ENCODE measurements at places on chromosomes 11 and 22.

DNA sequence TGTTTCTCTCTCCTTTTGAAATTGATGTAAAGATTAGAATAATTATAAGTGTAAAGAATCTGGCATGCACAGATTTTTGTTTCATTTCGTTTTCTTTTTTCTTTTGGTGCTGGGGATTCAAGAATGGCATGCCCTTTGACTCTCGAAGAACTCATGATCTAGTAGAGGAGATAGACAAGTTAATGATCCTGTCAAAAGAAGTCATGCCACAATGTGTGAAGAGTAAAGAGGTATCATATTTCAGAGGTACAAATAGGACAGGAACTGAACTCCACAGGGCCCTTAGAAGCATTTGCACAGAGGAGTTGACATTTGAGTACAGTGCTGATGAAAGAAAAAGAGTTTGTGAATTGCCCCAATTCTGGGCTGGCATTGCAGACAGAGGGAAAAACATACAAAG is 708.0 kb upstream of the ARHGAP42 start:
- DNase-seq = no peak

DNA sequence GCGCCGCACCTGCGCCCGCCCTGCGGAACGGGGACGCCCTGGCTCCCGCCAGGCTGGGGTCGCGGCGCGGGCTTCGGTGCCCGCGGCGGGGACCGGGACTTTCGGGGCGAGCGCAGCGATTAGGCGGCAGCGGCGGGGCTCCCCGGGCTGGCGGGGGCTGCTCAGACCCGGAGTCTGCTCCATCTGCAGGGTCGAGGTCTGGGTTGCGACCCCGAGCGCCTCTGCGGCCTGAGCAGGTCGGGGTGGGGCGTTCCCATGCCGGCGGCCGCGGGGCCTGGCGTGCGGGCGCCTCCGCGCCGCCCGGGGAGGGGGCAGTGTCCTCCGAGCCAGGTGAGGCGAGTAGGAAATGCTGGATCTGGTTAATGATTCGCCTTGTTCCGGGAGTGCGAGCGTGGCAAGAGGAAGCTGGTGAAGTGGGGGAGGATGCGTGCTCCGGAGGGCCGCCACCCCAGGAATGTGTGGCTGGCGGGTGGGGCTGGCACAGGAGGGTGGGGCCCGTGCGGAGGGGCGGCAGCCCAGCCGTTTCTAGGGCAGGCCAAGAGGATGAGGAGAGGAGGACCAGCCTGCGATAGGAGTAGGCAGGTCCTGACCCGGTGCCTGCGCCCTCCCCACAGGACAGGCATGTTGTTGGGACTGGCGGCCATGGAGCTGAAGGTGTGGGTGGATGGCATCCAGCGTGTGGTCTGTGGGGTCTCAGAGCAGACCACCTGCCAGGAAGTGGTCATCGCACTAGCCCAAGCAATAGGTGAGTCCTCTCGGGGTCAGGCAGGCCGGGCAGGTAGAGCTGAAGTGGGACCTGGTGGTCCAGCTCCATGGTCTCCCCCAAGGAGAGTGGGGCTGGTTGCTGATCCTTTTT is 606 bp downstream of the RASSF7 start:
- no peak for DNase-seq

DNA sequence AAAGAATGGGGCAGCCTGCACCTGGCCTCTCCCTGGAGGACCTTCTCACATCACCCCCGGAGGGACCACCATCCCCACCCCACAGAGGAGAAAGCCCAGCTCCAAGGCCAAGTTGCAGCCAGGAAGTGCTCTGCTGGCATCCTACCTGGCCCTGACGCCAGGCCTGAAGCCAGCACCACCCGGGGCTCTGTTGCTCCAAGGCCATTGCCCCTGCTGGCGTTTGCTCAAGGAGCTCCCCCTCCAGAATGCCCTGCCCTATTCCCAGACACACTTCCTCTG is 10.2 kb downstream of the RTN4R start:
- no peak for DNase-seq

- DNase-seq = no peak
Measured at GRCh38 chr11:116563712-116564047, 209.1 kb downstream of the BUD13 start.

DNA sequence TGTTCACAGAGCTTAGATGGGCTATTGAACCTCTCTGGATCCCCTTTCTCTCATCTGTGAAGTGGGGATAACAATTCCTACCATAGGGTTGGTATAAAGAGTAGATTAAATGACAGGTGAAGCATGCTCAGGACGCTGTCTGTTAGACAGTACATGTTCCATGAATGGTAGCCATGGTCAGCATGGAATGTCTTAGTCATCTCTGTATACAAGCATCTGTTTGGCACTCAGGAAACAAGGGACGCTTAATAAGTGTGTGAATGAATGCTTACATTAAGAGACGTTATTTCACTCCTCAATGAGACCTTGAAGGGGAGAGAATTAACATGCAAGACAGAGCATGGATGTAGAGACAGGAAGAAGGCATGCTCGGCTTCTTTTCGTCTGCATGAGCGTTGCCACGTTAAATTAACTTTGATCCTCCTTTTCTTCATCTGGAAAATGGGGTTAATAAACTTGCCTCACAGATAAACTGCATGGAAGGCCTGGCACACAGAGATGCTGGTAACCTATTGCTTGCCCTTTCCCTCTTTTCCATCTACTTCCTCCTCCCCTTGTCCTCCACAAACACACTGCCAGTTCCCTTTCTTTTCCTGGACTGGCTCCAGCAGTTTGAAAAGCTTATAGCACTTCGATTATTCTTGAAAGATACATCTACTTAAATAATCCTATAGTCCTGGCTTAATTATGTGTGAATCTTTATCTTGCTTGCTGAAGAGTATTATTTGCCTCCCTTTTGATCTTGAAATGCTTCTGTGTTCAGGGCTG is 267.2 kb upstream of the MTNR1B start:
- DNase-seq = no peak

- DNase-seq = no peak
Measured at GRCh38 chr11:74670171-74670570, 61.1 kb downstream of the CHRDL2 start.

DNA sequence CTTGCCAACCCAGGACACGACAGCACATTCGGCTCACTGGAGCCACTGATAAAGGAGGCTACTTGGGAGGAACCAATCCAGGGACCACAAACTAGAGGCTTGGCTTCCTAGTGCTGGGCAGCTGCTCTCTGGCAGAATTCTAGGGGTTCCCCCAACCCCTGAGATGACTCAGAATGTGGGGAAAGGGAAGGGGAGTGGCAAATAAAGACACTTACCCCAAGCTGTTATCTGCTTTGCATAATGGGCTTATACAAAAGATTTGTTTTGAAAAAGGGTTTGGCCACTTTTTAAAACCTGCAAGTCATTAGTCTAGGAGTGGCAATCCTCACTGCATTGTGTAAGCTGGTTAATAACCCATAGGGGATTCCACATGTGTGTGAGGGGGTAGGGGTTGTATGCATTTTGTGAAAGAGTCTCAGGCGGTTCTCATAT is 64.1 kb upstream of the LMO1 start:
- DNase-seq = no peak

GRCh38 chr11:12602421-12602820 is 71.8 kb upstream of the TEAD1 start:
- no peak for DNase-seq

- DNase-seq = no peak
Measured at GRCh38 chr11:38278457-38279141, 1680.6 kb upstream of the RAG2 start.

DNA sequence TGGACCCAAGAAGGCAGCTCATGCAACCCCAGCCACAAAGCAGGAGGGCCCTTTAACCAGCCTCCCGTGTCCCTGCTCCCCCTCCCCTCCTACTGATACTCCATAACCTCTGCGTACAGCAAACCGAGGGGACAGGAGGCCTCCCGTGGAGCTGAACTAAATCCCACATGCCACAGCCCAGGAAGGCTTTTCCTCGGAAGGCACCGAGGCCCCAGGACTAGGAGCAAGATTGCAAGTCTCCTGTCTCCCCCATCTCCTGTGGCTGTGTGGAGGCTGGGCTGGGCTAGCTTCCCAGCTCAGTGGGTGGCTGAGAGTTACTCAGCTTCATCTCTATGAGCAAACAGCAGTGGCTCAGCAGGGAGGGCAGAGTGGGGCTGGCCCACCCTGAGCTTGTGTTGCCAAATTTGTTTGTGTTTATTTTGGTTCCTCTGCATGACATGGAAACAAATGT is 62.7 kb upstream of the NECTIN1 start:
- DNase-seq = no peak

GRCh38 chr11:61032824-61033223 is 61.3 kb downstream of the CD6 start:
- no peak for DNase-seq

DNA sequence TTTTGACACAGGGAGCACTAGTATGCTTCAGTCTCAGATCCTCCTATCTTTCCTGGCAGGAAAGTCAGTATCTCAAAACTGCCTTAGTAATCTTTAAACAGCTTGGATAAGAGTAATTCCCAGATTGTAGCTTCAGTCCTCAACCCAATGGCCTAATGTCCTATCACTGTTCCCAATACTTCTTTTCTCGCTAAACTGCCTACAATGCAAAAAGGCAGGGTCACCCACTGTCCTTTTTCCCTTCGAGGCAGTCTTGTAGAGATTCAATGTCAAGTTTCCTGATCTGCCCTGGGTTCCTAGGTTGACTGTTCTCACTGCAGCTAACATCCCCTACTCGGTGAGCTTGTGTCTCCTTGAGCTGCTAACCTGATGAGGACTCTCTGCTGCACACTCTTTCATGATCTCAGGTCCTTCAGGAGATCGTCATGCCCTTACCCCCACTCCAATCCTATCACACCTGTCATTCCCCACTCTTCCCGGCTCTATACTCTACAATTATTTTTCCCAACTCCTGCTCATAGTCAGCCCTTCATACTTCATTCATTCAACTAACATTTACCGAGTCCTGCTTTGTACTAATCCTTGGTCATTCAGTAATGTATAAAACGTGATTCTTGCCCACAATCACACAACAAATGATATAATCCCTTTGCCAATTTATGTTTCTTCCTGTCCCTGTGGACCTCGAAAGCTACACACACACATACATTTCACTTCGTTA is 904 bp downstream of the C2CD3 start:
- DNase-seq = no peak

DNA sequence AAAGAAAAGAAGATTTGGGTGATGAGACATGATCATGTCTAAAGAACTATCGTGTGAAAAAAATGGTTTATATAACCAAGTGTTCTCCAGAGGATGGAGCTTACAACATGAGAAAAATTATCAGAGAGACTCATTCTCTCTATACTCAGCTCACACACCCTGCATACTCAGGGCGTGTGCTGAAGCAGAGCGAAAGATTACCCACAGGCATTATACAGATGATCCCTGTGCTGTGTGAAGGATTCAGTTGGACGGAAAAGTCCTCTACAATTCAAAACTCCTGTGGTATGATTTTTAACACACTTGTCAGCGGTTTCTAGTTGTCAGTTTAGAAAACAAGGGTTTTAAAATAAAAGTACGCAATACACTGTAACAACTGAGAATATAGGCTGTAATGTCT is 267.3 kb downstream of the DLG2 start:
- DNase-seq = no peak

DNA sequence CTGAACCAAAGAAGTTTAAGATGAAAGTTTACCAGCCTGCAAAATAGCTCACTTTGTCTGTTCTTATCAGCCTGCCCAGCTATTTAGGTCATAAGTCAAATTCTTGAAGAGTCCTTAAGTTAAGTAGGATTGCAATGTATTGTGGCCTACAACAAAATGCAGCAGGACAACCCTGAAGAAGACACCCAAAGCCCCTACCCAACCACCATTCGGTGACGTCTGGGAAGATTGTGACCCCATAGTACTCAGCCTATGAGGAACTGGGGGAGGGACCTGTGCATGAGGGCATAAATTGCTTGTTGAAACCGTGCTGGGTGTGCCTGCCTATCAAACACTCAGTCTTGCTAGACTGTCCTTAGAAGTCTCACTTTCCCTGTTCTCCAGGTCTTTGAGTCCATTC is 50.5 kb upstream of the FDX1 start:
- DNase-seq = no peak

DNA sequence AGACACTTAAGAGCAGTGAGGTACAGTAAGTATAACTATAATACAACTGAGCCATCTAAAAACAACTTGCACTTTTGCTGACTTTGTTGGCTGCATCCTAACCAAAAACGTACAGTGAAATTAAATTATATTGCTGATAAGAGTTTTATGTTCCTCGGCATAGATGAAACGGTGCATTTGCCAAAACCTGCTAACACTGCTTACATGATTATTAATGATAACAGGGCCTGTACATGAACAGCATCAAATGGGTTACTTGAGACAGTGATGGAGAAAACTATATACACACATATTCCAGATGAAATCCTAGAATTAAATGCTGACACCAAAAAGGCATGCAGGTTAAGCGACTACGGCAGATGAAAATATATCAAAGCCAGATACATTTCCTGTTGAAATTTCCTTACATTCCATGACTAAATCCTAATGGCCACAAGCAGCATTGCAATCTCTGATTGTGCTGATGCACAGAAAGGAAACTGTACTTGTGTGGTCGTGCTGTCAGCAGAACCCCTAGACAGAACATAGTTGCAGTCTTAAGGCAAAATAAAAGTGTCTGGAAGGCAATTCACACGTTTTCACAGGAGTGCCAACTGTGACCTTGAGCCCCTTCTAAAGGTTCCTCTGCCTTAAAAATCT is 143.9 kb downstream of the CADM1 start:
- DNase-seq = no peak

DNA sequence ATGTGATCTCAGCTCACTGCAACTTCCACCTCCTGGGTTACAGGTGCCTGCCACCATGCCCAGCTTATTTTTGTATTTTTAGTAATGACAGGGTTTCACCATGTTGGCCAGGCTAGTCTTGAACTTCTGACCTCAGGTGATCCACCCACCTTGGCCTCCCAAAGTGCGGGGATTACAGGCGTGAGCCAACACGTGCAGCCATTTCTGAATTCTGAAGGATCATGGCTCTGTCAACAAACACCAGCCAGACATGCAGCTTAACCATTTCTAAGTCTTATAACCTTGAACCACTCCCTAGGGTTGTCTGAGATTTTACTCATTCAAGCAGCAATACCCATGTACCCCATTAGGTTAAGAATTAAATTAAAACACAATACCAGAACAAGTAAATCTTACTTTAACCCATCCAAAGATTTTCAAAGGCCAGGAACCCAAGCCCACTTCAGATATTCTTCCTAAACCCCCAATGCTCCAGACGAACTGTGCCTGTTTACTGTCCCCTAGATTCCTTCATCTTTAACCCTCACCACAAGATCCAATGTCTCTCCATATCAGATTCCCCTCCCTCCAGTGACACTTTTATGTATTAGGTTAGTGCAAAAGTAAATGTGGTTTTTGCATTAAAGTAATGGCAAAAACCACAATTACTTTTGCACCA is 4.0 kb downstream of the RPS13 start:
- no peak for DNase-seq

DNA sequence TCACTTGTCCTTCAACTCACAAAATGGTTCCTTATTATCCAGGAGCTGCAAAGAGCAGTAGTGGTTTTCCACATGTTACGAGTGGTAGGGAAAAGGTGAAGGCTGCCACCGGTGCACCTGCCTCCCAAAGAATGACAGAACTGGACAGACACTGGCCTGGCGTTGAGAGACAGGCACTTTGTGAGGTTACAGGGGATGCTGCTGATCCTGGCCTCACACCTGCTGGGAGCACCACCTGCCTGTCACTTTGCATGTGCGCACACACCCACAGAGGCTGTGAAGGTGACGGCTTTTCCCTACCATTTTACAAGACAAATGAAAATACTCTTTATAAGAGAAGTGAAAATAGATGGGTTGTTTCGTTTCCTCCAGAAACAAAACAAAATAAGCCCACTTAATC is 175.3 kb upstream of the B3GAT1 start:
- no peak for DNase-seq
